ENCODE measurements at places on chromosomes 7 and 10.

GRCh38 chr10:96873086-96873485 is 41.0 kb downstream of the LCOR start:
- DNase-seq = no peak

GRCh38 chr7:151470711-151471110 is 30.8 kb upstream of the CRYGN start:
- DNase-seq = no peak

GRCh38 chr7:24036033-24036412 is 248.0 kb upstream of the NPY start:
- DNase-seq = no peak

DNA sequence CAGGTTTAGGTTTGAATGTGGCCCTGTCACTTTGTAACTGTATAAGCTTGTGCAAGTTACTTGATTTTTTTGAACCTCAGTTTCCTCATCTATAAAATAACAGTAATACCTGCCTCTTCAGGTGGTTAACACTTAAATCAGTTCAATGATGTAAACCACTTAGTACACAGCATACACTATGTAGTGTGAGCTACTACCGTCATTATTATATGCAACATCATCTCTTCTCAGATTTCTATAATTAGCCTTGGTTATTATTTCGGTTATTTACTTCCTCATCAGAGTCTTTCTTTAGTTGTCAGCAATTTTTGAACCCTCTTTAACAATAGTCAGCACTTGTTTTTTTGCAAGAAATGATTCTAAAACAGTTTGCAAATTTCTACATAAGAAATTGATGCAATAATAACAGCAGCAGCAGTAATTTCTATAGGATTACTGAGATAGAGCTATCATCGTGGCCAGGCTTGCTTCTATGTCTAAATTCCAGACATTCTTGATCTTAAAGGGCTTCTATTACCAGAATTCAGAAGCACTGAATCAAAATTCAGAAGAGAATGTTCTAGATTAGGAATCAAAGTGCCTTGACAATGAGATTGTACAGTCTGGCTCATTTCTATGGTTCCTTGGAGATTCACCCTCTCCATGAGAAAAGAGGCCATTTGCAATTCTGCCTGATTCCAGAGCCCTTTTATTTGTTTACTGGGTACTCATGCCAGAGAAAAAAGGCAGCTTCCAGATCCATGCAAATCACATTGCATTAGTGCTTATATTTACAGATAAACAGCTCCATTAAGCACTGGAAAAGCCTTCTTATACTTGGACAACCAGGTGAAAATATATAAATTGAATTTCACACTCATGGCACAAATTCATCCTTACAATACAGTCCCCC is 25.0 kb upstream of the WDR11 start:
- no peak for DNase-seq

DNA sequence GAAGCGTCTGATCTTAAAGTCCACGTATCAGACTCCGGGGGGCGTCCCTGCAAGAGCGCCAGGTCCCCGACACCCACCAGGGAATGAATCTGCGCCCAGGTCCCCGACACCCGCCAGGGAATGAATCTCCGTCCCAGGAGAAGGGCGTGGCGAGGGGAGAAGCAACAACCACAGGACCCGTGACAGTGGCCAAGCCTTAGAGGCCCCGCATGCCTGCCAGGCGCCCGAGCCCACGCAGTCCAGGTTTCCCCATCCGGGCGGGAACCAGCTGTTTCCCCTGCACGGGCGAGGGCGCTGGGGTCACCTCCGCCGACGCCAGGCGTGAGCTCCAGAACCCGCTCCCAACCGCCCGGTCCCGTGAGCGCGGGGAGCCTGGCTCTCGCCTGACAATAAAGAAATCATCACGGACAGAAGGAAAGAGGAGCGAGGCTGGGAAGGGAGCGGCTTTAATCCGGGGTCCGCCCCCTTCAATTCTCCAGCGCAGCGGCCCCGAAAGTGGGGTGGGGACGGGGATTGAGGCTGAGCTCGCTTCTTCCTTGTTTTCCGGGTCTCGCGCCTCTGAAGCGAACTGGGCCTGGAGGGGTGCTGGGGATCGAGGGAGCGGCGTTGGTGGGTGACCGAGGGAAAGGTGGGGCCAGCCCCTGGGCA is 29.0 kb upstream of the BMS1 start:
- DNase-seq = no peak

DNA sequence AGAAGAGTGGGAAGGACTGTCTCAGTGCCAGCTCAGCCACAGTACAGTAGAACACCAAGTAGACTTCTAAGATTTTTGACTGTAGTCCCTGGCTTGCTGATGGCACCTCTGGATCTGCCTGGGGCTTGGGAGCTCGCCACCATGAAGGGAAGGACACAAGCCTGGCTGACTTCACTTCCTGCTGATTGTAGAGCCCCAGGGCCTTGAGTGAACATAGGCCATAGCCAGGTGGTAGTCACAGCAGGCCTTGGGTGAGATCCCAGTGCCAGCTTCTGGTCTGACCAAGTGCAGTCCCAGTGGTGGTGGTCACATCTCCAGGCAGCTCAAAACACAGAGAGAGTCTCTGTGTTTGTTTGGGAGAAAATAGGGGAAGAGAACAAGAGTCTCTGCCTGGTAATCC is 57.6 kb upstream of the HBP1 start:
- DNase-seq = no peak

GRCh38 chr7:14270099-14270498 is 280.6 kb upstream of the ETV1 start:
- DNase-seq = no peak

GRCh38 chr10:11447586-11447985 is 163.9 kb downstream of the USP6NL start:
- no peak for DNase-seq

DNA sequence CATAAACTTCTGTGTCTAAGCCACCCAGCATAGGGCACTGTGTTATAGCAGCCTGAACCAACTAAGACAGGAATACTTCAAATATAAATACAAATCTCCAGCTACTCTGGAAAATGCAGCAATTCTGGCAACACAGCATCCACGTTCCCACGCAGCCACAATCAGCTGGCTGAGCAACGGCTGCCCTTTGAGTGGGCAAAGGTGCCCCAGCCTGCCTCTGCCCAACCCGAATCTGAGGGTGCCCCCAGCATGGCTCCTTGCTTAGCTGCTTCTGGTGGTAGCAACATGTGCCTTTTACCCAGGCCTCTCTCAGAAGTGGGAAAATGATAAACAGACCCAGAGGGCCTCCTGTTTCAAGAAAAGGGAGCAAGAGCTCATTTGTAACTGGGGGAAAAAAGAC is 12.0 kb downstream of the DRGX start:
- no peak for DNase-seq

DNA sequence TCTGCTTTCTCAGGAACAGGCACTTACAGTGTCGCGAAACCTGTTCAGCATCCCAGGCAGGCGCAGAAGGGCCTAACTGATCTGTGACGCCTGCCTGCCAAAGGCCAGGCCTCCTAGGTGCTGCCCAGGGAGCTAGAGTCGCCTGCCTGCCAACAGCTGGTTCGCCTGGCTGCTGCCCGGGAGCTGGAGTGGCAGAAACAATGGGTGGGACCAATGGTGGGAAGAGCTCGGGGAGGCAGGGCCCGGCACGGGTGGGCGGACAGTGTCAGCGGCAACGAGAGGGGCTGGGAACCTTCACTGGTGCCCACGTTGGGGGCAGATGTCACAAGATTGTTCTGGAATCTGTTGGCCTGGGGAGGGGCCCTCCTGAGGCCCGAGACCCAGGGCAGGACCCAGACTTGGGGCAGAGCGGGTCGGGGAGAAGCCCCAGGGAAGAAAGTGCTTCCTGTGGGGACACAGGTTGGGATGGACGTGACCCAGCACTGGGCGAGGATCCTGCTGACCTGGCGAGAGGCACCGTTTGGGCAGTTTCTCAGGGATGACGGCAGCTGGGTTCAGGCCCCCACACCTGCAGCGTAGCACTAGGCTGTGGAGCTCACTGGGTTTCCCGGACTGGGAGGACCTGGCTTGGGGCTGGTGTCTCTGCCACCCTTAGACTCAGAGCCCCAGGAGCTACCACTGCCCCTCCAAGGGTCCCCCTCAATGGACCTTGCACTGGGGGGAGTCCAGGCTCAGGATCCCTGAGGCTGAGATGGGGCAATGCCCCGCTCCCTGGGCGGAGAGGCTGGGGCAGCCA is 181.8 kb downstream of the ELFN1 start:
- no peak for DNase-seq

- DNase-seq = no peak
Measured at GRCh38 chr10:11886138-11886474, 63.0 kb downstream of the PROSER2 start.

DNA sequence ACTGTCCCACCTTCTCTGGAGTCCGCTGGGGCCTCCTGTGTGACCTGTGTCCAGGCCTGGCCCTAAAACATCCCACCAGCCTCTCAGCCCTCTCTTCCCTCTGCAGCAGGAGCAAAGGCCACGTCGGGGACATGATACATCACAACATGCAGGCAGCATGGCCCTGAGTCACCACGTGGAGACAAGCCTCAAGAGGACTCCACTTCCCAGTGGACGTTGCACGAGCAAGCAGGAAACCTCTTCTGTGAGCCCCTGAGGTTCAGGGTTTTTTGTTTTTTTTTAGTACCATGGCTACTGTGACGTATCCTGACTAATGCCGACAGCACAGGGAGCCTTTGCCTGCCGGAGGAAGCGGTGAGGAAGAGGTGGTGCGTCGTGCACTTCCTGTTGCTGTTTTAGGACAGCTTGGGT is 165.9 kb downstream of the DNAJB6 start:
- DNase-seq = peak; percentile 81

- DNase-seq = peak; percentile 38
Measured at GRCh38 chr10:49594594-49594993, 15.5 kb upstream of the SLC18A3 start.

DNA sequence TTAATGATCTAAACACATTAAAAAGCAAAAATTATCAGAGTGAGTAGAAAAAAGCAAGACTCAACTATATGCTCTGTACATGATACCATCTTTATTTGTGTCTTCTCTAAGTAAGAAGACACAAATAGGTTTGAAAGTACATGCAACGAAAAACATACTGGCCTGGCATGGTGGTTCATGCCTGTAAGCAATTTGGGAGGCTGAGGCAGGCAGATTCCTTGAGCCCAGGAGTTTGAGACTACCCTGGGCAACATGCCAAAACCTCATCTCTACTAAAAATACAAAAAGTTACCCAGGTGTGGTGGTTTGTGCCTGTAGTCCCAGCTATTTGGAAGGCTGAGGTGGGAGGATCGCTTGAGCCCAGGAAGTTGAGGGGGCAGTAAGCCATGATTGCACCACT is 78.1 kb upstream of the TOMM7 start:
- no peak for DNase-seq

DNA sequence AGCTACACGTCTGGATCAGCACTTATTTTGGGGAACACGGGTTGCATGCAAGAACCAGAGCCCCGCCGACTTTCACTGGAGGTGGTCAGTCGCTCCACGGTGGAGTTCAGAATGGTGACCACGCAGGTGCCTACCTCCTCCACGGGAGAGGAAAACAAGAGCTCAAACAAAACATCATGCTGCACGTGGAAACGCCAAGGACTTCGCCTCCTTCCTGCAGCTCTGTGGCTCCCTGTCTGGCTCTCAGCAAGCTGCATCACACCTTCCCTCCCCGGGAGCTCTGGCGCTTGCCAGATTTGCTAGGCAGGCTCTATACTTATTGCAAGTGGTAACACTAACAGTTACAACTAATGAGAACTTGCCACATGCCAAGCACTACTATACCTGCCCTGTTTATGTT is 26.0 kb downstream of the GSDME start:
- DNase-seq = no peak

DNA sequence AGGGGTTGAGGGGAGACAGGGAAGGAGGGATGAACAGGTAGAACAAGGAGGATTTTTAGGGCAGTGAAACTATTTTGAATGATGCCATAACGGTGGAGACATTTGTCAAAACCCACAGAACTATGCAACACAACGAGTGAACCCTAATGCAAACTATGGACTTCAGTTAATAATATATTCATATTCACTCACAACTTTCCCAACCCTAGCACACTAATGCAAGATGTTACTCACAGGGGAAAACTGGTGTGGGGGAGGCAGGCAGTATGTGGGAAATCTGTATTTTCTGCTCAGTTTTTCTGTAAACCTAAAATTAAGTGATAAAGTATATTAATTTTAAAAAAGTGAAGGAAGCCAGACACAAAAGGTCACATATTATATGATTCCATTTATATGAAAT is 17.3 kb downstream of the GNA12 start:
- DNase-seq = no peak

DNA sequence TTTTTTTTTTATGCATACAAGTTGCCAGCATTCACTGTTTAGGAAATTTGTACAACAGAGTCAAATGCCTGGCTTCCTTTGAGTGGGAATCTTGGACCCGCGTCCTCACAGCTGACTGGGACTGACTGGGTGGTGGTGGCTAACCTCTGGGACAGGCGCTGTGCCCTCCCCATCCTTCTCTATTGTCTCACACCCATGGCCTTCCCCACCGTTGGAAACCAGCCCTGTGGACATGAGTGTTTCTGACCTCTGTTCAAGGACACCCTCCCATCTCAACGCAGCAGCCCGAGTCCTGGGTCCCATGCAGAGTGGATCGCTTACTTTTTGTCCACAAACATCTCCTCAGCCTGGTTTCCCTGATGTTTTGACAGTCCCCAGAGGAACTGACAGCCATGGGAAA is 125.1 kb upstream of the PPIF start:
- DNase-seq = no peak

DNA sequence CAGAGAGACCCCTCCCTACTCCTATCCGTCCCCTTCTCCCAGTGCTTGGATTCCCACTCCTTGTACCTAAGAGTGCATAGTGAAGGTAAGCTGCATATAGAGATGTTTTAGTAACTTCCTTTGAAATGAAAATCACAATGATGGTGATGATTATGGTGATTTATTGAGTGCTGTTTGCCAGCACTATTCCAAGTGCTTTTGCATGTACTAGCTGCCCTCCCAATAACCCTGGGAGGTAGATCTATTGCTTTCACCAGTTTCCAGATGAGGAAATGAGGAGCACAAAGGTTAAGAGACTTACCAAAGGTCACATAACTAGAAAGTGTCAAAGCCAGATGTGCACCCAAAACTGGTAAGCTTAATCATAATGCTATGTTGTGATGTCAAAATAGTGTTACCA is 80.4 kb upstream of the NEUROD6 start:
- no peak for DNase-seq

- DNase-seq = no peak
Measured at GRCh38 chr10:68074031-68074774, 880 bp downstream of the HERC4 start.

GRCh38 chr7:74568658-74569057 is 88.9 kb upstream of the GTF2I start:
- no peak for DNase-seq

DNA sequence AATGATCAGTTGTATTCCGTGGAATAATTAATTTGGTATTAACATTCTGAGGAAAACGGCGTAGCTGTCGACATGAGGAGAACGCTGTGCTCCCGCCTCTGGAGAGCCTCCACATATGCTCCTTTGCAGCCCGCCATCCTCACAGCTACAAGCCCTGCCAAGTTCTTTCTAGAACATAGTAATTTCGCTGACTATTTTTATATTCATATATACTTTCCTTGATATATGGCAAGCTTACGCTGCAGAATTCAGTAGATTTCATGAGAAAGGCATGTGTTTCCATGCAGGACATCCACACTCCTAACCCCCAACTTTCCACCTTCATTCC is 45.2 kb downstream of the TBXAS1 start:
- DNase-seq = no peak
